Activated T-helper 1 cell treated with anti-CD3 and anti-CD28 coated beads, Interleukin-2, amount 50 U/mL, for 16 hours (primary cell): ENCODE measurements at places on chromosomes 3 and 15.

GRCh38 chr3:170863816-170864215 lies 6.2 kb downstream of the RPL22L1 start:
- DNase-seq: no peak

GRCh38 chr15:26864664-26865191 lies 2.1 kb upstream of the GABRA5 start:
- DNase-seq: no peak

DNA sequence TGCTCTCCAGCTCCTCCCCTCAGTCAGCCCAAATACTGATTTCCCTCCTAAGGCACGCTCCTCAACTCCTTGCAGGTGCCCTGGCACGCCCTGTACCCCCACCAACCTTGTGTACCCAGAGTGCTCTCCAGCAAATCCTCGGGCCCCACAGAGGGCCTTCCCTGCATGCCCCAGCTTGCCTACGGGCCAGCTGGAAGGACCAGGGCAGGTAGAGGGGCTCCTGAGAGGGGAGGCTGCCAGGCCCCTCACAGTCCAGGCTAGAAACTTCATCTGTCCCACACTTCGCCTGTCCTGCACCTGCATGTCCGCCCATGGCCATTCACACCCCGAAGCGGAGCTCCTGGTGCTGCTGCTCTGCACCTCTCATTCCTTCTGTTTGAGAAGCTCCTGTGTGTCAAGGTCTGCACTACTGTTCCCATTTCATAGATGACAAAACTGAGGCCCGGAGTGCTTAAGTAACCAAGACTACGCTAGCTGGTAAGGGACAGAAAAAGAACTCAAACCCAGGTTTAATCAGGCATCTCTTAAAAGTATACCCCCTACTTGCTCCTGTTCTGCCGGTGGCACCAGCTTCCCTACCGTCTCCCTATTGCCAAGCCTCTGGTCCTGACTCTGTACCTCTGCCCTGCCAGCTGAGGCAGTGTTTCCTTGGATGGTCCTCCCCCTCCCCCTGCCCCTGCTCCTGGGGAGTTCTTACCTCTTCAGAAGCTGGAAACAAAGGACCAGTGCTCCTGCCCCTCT lies 35.6 kb downstream of the ZXDC start:
- no peak for DNase-seq

- no peak for DNase-seq
Measured at GRCh38 chr3:149706905-149707304, 45.4 kb downstream of the COMMD2 start.

DNA sequence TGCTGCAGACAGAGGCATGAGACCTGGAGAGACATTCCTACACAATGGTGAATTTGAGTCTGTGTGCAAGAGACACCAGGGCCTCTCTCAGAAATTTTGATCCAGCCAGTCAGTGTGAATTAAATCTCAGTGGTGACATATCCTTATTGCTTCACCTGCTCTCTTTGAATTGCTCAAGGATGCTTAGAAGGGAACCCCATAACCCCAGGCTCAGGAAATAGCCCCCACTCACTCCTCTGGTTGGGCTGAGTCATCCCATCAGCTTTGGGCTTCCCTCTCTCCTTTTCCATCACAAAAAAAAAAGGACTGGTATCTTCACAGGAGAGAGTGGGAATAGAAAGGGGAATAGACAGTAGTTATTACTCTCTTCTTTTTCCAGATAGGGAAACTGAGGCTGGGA lies 33.0 kb upstream of the LARS2 start:
- no peak for DNase-seq

DNA sequence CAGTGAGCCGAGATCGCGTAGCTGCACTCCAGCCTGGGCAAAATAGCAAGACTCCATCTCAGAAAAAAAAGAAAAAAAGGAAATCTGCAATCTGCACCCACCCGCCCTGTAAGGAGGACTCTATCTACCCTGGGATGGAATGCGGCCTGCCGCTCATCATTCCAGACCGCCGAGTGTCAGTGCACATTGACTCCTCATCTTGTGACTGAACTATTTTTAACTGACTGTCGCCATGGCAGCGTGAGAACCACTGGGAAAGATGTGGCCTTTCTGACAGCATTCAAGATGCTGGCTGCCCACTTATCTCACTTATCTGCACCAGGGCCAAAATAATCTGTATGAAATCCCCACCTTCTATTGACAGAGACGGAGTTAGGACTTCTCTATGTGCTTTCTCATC lies 38.8 kb upstream of the ANKRD34C start:
- no peak for DNase-seq

- no peak for DNase-seq
Measured at GRCh38 chr15:57085267-57085666, 166.8 kb downstream of the TCF12 start.

- no peak for DNase-seq
Measured at GRCh38 chr3:64306745-64307144, 81.5 kb upstream of the PRICKLE2 start.

- no peak for DNase-seq
Measured at GRCh38 chr3:60504827-60505457, 746.3 kb downstream of the FHIT start.

DNA sequence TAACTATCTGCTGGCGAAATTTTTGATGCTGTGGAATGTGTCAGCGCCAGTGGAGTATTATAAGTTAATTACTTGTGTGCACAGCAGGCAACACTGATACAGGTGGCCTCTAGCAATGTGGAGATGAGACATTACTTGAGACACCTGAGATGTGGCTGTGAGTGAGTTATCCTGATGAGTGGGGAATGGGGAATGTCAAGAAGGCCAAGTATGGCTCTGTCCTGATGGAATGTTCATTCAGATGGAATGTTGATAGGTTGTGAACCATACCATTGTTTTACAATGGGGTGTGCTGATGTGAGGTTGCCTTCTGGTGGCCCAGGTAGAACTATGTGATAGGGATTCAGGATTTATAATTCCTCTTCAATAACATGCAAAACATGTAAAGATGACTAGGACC lies 404.8 kb downstream of the PTPRG start:
- no peak for DNase-seq

GRCh38 chr3:124486324-124486723 lies 243.9 kb upstream of the UMPS start:
- DNase-seq: no peak

GRCh38 chr15:56371495-56372147 lies 6.4 kb downstream of the TEX9 start:
- no peak for DNase-seq

DNA sequence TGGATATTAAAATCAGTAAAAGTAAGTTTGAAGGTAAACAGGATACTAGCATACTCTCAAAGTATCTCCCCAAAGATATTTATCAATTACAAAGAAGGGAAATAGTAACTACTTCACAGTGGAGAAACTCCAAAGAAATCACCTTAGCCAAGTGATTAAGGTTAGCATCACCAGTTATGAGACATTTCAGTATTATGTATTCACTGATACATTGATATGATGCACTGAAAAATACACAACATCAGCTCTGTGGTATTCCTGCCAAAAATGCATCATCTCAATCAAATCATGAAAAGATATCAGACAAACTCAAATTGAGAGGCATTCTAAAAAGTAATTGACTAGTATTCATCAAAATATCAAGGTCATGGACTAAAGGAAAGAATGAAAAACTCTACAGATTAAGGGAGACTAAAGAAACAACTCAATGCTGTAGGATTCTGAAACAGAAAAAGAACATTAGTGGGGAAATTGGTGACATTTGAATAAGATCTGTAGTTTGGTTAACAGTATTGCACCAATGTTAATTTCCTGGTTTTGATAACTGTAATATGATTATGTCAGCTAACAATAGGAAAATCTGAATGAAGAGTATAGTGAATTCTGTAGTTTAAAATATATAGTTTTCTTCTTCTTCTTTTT lies 215.4 kb downstream of the UACA start:
- DNase-seq: no peak

DNA sequence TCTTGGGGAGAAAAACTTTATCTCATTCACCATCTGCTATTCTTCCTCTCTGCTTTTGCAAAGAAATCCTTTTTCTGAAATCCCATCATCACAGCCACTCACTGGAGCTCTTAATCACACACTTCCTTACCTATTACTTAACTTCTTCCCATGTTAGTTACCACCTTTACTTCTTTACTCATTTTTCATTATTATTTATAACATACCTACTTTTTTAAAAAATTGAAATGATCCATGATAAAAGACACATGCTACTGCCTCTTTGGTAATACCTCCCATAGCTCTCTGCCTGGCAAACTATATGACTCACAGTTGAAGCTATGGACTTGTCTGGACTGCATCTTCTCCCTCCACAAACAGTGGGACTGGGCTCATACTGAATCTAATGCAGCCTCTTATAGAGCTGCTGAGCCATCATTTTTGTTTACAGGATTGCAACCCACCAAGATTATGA lies 150.3 kb downstream of the TNIK start:
- DNase-seq: no peak

- no peak for DNase-seq
Measured at GRCh38 chr3:99927671-99928457, 110.2 kb downstream of the CMSS1 start.

GRCh38 chr15:55327387-55327786 lies 8.4 kb downstream of the PIGB start:
- no peak for DNase-seq

DNA sequence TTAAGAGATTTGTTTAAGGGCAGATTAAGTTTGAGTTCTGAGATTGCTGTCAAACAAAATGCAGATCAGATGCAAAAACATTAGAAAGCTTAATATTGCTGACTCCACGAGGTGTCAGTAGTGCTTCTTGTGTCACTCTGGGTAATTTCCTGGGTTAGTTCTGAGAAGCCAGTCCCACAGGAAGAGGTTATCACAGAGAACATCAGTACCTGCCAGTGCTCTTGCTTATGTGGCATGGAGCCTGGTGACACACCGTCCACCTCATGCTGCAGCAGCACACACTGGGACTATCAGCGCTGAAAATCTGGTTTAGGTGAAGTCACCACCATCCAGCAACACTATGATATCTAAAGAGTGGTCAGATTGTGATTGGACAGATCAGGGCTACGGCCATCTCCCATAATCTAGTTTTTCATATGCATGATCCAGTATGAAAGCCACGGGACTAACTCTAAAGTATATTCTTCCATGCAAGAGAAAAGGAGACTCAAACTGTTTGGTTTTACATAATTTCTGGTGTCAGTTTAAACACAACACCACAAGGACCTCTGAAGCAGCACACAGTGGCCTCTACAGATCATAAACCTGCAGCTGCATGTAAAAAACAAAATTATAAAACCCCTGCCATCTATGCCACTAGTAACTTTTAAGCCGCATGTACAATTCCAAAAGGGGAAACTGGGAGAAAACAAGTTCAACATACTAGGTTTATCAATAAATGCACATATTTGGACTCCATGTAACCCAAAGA lies 36.1 kb upstream of the MYO5C start:
- DNase-seq: no peak

GRCh38 chr3:119870512-119870911 lies 88.6 kb downstream of the NR1I2 start:
- no peak for DNase-seq

DNA sequence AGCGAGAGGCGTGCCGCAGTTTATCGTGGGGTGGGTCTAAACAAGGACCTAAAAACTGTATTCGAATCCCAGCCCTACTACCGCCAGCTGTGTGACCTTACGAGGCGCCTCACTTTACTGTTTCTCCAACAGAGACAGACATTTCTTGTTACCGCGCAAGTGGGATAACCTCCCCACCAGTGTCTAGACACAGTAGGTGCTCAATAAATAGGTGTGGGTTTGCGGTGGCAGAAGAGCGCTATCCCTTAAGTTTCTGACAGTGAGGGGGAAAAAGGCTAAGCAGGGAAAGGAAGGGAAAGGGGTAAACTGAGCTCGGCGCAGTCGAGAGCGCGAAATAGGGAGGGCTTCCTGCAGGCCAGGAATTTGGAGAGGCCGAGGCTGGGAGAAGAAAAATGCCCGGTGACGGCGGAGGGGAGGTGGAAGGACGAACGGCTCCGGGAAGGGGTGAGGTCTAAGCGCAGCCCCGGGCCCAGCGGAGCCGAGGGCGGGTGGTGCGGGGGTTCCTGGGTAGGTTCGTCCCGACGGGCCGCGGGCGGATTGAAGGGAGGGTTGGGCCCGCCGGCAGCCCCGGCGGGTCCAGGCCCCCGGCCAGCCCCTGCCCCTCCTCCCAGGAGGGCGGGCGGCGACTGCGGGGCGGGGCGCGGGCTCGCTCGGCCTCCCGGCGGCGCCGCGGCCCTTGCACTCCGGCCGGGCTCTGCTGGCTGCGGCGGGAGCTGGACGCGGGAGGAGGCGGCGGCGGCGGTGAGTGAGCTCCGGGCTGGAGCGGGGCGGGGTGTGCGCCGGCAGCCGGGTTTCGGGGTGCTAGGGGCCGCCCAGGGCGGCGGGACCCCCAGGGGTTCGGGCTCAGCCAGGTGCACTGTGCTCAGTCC lies at the start of gene CGNL1:
TSS of gene CGNL1 (plus strand) at position 679 of the 869 bp plus-strand sequence. CDS start 61,495 bp downstream, outside the sequence.
- no peak for DNase-seq

- no peak for DNase-seq
Measured at GRCh38 chr3:42371776-42372175, 38.6 kb downstream of the LYZL4 start.

GRCh38 chr15:85646538-85647091 lies 148.1 kb downstream of the KLHL25 start:
- DNase-seq: peak; percentile 10

DNA sequence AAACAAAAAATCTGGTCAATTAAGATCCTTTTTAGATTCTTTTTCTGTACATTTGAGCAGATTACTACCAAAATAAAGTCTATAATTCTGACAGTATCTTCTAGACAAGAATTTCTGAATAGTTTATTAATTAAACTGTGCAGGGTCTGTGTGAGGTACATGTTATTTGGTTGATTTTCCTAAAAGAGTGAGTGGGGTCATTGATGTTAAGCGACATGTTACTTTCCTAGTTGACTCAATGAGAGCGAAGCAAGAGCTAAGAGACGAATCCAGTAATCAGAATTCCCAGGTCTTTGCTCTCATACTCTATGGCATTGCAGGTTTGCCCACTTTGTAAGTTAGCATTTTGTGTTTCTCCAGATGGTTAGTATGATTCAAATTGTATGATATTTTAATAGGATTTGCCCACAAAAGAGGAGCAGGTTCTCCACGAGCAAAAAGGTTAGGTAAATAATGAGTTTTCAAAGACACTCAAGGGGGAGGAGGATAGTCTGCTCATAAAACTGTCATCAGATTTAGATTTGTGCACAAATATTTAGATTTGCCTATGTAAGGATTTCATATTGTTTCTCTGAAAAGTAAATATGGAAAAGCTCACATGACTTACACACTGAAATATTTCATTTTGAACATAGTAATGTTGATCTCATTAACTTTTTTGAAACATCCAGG lies 217.2 kb upstream of the CGNL1 start:
- no peak for DNase-seq

DNA sequence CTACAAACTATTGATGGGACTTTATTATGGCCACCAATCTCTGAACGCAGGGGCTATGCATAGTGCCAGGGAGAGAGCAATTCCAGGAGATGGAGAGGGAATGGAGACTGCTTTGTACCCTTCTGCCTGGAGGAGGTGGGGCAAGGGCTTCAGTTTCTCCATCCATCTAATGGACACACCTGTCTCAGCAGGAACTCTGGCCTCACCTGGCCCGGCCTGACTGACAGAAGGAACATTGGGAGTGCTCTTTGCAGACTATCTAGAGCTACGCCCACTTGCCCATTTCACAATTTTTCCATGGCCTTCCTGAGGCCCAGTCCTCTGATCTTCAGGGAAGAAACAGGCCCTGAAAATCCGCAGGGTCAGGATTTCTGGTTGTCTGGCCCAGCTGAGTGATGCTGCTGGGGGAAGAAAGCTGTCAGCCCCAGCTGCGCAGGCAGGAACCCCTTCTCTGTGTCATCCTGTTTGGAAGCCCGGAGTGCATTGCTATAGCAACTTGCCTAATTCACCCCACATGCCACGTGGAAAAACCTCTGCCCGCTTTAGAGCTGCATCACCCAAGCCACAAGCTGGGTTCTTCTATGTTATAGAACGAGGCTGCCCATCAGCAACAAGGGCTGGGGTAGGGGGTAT lies 6.4 kb downstream of the ITGA11 start:
- DNase-seq: no peak

GRCh38 chr3:52277972-52278509 lies 408 bp downstream of the WDR82 start:
- DNase-seq: peak; percentile 43
